ENCODE measurements at places on chromosomes 4 and X.

- no peak for DNase-seq
Measured at GRCh38 chr4:152678841-152679240, 956 bp downstream of the TMEM154 start.

DNA sequence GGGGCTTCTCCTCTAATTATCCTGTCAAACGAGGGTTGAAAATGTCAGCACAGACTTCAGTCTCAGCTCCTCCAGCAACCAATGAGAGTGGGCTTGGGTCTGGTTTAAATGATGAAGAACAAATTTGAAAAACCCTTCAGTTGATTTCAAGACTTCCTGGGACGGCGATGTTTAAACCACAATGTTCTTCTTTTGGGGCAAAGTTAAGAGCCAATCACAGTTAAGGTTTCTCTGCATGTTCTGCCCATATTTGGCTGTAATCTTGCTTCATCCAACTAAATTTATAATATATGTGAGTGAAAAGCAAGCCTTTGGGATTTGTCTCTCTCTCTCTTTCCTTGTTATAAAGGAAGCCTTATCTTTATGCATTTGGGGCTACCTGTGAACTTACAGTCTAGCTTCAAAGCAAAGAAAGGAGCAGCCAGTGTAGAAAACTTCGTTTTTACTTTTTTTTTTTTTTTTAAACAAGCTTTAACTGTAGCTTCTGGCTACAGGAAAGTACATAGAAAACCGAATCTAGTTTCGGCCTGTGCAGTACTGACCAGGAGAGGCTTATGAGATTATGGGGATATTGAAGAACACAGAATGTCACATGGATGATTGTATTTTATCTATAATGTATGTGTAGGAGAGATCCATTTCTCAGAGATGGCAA is 46.8 kb upstream of the FAM9C start:
- DNase-seq = no peak

- DNase-seq = no peak
Measured at GRCh38 chr4:77310931-77311330, 153.9 kb downstream of the CCNG2 start.

- peak; percentile 49 for DNase-seq
Measured at GRCh38 chr4:1855333-1856070, 454 bp downstream of the LETM1 start.

DNA sequence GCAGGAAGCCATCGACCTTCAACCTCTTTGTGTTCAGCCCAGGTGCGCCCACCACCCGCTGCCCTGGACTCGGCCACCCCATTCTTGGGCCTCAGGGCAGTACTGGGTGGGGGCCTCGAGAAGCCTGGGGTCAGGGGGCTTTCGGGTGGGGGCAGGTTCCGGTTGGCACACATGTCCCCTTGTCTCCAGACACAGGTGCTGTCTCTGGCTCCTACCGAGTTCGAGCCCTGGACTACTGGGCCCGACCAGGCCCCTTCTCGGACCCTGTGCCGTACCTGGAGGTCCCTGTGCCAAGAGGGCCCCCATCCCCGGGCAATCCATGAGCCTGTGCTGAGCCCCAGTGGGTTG is 7.4 kb upstream of the FGFRL1 start:
- DNase-seq = no peak

- no peak for DNase-seq
Measured at GRCh38 chr4:150363721-150364688, 217.9 kb upstream of the MAB21L2 start.

GRCh38 chrX:85517994-85518718 is 138.7 kb upstream of the POF1B start:
- DNase-seq = no peak

DNA sequence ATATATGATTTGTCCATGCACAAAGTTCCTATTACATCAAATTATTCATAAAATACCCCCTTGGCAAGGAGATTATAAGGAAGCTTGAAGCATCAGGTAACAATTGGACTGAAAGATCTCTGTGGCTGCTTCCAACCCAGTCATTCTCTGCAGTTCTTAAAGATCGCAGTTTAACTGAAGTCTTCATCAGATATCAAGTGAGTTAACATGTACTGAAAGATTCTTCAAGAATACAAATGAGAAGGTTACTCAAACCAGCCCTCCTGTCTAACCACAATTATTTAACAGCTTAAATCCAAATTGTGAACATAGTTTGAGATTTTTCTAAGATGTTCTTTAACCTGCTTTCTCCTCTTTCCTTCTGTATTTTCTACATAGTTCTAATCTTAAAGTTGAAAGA is 56.1 kb downstream of the SLC10A7 start:
- no peak for DNase-seq

DNA sequence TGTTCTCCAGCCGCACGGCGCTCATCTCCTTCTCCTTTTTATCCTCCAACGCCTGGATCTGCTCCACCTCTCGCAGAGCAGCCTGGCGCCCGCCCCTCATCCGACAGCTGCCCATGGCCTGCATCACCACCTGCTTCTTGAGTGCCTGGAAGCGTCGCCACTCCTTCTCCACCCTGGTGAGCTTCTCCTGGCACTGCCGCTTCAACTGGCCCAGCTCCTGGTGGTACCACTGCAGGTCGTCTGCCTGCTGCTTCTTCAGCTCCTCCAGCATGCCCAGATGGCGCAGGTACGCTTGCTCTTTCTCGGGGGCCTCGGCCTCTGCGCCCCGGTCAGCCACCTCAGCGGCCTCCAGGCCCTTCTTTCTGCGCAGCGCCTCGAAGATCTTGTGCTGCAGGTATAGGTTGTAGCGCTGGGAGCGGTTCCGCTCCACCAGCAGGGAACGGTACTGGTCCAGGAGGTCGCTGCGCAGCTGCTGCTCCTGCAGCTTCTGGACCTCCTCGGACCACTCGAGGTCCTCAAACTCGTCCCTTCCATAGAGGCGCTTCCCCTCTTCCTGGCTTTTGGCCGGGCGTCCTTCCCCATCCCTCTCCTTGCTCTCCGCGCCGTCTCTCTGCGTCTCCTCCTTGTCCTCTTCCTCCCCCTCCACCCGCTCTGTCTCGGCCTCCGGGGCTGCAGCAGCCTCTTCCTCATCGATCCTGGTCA is 1.2 kb upstream of the TADA2B start:
- DNase-seq = no peak

- no peak for DNase-seq
Measured at GRCh38 chr4:168831585-168831918, 178.5 kb downstream of the CBR4 start.

DNA sequence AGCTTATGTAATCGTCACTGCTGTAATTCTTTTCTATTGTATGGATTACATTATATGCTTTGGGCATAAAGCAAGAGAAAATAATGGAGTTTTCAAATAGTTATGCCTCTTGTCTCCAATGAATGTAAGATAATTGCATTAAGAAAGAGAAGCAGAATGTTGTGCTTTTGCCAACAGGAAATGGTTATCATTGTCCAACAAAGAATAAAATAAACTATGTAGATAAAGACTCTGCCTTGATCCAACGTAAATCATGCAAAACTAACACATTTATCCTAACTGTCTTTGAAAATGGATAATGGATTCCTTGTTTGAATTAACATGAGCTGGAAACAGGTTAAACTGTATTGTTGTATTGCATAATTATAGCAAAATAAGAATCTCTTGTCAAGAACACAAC is 1709.0 kb downstream of the PCDH7 start:
- no peak for DNase-seq

- no peak for DNase-seq
Measured at GRCh38 chr4:144562019-144562705, 83.8 kb upstream of the HHIP start.

DNA sequence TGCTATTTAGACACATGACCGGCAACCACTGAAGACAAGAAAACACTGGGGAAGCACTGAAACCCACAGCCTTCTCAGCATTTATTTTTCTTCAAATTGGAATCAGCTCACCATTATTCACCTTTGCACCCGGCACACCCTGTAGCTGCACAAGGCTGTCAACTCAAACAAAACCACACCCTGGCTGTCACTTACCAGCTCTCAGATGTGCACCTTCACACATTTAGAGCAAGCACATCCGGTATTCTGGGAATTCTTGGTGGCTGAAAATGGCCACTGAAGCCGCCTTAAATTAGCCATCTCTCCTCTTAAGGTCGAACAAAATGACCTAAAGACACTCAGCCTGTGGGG is 5.9 kb downstream of the ZFYVE28 start:
- DNase-seq = peak; percentile 49

DNA sequence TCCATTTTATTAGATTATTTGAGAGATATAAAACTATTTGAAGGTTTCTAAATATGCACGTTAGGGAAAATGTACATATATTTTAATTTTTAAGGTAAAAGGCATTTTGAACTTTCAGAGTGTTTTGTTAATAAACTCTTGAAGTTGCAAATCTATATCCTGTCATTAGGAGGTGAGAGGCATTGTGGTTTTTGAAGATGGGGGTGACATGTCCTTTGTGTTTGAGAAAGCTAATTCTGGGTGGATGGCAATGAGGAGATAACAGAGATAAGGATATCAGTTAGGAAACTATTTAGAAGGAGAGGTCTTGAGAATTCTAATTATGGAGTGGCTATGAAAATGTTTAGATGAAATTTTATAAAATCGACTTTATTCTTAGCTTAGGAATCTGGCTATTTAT is 6.1 kb downstream of the STIM2 start:
- DNase-seq = no peak

DNA sequence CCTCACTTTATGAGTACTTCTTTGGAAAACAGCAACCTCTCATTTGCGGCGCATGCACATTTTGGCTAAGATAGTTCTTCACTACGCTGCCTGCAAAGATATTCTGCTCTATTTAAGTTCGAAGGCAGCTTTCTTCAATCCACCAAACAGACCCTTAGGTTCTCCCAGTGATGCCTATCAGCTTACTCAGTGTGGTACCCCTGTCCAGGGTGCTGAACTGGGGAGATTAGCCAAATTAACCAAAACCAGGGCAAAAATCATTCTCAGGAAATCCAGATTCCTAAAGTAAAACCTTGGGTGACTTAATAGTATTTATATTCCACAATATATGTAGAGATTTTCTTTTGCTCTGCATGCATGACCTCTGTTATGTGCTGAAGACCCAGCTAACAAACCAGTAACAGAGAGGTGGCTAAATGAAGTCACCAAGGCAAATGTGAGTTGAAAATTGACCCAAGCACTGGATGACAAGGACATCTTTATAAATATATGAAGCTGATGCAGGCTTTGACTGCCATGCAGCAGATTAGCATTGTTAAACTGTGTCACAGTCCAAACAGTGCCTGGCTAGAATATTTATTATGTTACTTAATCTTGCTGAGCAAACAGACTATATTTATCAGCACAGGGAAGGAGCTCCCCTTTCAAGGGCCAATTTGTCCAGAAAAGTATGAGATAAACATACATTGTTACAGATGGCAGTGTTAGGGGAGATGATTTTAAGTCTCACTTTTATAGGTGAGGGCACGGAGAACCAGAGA is 418.2 kb downstream of the STIM2 start:
- no peak for DNase-seq

- no peak for DNase-seq
Measured at GRCh38 chr4:7263166-7263565, 70.8 kb downstream of the SORCS2 start.

GRCh38 chr4:73725985-73726384 is 14.4 kb upstream of the CXCL8 start:
- no peak for DNase-seq

DNA sequence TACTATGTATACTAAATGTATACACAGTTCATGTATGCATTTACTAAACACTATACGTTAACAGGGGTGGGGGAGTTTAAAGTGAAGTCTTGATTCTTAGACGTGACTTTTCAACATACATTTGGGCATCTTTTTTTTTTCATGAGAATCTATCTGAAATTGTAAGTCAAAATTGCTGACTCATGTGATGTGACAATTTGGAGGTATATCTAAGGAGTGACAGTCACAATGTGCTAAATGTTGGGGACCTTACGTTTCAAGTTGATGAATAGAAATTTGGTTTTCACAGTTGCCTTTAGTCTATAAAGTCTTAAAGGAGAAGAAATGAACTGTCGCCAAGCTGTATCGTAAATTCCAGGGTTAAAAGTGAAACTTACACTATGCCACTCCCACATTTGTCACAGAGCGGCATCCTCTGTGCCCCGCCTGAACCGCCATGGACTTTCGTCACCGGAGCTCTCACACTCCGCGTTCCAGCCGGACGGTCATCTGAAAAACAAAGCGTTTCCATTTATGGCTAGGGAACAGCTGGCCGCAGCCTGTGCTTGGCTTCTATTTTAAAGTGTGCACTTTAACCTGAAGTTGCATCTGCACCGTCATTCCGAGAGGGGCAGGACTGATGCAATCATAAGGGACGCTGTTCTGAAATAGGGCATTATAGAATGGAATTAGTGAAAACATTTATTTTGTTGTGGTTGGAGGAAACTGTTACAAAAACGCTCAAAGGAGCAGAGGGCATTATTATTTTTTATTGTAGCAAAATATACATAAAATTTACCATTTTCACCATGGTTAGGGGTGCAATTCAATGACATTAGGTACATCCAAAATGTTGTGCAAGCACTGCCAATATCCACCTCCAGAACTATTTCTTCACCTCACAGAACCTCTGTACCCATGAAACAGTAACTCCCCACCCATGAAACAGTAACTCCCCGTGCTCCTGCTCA is 30.9 kb downstream of the PDLIM3 start:
- DNase-seq = no peak

DNA sequence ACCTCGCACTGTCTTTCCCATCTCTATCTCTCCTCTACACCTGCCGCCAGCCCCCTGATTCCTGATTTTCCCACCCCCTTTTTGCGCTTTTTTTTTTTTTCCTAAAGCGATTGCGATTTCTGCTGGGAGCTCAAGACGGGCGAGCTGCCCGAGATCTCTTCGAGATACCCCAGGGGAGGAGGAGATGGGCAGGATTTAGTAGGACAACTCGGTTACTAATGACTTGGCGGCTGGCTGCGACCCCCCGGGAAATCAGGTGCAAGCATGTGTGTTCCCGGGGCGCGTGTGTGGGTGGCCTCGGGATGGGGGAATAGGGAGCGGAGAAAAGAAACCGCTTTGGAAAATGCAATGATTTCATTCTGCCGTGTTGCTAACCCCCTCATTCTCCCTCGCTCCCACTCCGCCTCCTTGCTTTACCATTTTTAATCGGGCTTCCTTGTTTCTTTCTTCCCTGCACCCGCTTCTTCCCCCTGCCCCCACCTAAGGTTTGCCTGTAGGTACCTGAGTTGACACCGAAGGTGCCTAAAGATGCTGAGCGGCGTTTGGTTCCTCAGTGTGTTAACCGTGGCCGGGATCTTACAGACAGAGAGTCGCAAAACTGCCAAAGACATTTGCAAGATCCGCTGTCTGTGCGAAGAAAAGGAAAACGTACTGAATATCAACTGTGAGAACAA is 4.4 kb downstream of the SLITRK2 start:
- DNase-seq = no peak

DNA sequence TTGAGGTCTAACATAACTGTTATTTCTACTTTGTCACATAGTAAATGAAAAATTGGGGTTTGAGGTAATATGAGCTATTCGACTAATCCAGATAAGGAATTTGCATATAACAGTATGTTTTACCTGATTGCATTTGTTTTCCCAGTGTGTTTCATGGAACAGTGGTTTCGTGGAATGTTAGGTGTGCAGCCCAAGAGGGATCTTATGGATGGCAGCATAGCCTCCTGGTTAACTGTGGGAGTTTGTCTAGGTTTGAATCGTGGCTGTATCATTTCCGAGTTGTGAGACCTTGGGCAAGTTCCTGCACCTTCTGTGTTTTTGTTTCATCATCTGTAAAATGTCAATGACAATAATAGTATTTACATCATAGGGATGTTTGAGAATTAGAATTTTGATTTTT is 7.9 kb downstream of the BMPR1B start:
- no peak for DNase-seq
